ENCODE measurements at places on chromosomes 13 and 19.

DNA sequence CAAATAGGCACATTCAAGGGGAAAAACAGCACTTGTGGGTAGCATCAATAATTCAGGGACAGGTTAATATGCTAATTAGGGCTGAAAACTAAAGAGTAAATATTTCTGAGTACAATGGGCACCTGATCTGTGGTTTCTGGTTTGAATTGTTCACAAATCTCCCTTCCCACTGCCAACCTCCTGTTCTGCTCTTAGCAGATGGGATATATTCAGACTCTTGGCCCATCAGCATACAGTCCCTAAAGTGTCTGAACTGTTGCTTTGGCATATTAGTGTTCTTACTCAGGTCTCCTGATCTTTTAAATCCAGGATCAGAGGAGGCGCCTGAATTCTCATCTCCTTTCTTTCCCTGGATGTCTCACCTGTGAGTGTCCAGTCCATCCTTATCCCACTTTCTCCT, 8.2 kb upstream of the LRCH1 start:
- DNase-seq: no peak

DNA sequence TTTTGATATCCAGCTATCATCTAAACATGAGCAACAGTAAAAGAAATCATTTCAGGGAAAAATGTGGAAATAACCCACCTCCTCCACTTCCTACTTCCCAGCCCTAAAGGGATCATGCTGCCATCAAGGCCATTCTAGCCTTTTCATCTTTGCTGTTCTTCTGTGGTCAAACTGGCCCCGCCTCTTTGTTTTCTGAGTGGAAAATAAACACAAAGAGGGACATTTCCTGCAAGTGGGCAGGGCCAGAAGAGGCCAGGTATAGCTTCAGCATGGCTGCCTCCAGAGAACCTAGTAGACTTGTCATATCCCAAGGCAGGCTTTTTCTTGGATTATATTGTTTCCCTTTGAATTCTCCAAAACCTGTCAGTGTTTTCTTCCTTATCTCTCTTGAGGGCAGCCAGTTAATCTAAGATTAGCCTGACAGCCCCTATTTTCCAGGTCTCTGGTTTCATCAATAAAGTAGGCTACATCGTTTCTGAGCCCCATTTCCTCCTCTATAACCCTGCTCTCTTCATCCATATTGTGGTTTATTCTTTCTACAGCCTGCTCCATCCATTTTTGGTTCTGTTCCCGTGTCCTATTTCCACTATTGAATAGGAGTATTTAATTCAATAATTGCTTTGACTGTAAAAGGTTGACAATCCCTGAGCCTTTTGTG, 117.6 kb downstream of the GPC6 start:
- DNase-seq: no peak

DNA sequence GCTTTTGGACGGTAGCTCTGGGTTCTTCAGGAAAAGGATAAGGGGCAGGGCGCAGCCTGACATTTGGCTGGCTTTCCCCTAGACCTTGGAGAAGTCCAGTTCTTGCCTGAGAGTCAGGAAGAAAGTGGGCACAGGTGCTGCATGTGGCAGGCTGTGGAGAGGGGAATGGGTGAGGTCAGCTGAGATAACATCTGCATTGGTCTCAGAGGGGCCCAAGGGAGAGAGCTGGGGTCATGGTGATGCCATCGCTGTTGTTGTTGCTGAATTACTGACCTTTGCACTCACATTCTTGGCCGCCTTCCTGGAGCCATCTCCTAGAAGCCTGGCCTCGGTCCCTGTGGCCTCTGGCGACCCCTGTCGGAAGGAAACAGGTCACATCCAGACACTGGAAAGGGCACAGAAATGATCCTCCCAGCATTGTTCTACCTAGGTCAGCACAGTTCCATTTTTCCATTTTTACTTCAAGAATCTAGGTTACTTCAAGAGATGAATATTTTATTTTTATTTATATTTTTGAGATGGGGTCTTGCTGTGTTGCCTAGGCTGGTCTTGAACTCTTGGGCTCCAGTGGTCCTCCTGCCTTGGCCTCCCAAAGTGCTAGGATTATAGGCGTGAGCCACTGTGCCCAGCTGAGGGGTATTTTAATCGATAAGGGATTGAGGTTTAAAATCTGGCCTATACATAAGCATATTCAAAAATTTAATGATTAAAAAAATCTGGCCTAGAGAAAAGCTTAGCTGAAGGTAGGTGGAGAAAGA, 6.5 kb upstream of the LIPE start:
- DNase-seq: peak; percentile 43

- DNase-seq: no peak
These were observed 142.7 kb upstream of the TUBA3C start for GRCh38 chr13:19324325-19324724.

- DNase-seq: no peak
These were observed 110.5 kb downstream of the ENOX1 start for GRCh38 chr13:43676320-43676719.

GRCh38 chr13:85654227-85654626, 145.0 kb downstream of the SLITRK6 start:
- DNase-seq: no peak

GRCh38 chr13:90405301-90405700, 942.2 kb upstream of the MIR17HG start:
- no peak for DNase-seq

DNA sequence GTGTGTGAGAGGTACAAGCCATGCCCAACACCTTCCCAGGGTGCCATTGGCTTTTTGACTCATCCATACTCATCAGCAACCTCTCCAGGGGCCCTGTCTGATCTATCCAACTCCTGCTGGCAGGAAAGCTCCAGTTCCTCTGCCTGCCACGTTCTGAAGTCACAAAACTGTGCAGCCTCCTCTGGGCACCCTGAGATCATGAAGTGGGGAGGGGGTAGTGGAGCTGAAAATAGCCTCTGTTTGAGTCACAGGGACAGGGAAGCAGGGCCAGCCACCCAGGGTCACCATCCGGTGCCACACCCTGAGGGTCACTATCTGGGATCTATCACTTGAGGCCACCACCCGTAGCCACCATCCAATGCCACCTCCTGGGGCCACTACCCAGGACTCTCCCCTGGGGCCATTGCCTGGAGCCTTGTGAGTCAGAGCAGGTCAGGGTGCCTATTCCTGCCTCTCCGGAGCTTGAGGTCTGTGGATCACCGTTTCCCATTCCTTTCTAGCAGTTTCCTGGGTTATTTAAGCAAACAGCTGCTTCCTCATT, 172.1 kb downstream of the NUFIP1 start:
- DNase-seq: peak; percentile 80

- DNase-seq: no peak
These were observed 87.9 kb downstream of the KLF5 start for GRCh38 chr13:73146707-73147106.

- no peak for DNase-seq
These were observed 30.8 kb upstream of the TFDP1 start for GRCh38 chr13:113553511-113554332.

GRCh38 chr19:9075064-9075949, 11.6 kb upstream of the OR1M1 start:
- peak; percentile 99 for DNase-seq

GRCh38 chr13:51834581-51835171, 10.3 kb downstream of the TMEM272 start:
- DNase-seq: no peak

- no peak for DNase-seq
These were observed 16.7 kb downstream of the ZIC2 start for GRCh38 chr13:99998261-99998660.

DNA sequence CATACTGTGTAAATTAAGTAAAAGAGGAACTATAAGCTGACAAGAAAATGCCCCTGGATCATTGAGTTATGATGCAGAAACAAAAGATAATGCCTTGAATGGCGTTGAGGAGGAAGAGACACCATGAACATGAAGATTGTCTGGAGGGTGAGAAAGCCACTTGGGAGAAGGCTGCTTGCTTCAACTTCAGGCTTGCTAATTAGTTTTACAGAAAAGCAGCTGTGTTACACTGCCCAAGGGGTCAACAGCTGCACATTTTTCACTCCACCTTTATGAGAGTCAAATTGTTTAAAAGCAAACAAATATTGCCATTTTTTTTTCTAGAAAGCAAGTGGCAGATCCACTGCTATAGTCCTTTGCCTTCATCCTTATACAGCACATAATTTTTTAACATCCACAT, 35.5 kb upstream of the KLF12 start:
- no peak for DNase-seq

GRCh38 chr19:35977446-35978222, 17.4 kb upstream of the SDHAF1 start:
- no peak for DNase-seq

DNA sequence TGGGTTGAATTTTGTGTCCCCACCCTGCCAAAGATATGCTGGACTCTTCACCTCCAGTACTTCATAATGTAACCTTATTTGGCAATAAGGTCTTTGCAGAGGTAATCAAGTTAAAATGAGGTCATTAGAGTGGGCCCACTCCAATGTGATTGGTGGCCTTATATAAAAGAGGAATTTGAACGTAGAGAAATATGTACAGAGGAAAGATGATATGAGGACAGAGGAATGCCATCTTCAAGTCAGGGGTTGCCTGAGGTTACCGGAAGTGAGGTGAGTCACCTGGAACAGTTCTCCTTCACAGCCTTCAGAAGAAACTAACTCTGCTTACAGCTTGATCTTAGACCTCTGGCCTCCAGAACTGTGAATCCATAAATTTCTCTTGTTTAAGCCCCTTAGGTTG, 69.9 kb downstream of the GPC5 start:
- peak; percentile 55 for DNase-seq

GRCh38 chr13:75585153-75585552, 35.6 kb downstream of the UCHL3 start:
- no peak for DNase-seq

DNA sequence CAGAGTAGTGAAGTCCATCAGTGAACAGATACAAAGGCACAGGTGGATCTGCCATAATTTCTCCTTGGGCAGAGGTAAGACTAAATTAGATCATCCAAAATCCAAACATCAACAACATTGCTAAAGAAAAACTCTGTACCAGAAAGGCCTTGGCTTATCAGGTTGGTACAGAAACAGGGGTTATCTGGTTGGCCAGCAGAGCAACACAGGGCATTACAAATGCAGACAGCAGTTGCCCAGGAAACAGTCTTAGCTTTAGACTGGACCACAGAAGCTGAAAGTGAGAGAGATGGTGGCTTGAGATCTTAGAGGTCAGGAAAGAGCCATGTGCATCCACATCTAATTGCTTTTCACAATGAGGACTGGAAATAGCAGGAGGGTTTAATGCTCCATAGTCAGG, 26.6 kb upstream of the DGKH start:
- no peak for DNase-seq

DNA sequence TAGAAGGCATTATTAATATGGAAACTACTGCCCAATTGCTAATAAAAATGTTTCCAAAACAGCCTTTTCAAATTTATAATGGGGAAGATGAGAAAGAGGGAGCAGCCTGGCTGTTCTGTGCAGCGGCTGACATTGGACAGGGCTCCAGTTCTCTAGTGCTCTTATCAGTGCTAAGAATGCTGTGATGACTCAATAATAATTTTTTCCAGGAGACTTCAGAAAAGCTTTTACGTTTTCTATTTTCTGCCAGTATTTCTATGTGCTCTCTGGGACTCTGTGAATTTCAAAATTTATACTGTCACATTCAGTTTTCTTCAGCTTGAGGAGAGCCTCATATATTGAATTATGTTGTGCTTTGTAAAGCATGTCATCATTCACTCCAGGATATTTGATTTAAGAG, 209.6 kb downstream of the VWA8 start:
- no peak for DNase-seq

DNA sequence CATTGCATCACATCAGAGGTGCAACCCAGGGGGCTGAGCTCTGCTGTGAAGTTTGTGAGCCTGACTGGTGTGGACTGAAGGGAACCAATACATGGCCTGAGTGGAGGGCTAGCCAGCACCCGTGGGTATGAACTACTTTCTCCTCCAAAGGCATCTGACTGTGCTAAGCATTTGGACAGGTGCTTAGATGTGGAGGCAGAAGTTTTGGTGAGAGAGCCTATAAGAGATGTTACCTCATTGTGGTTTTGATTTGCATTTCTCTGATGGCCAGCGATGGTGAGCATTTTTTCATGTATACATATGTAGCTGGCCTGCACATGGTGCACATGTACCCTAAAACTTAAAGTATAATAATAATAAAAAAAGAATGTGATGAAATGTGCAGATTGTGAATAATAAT, 46.9 kb downstream of the TEX29 start:
- no peak for DNase-seq

DNA sequence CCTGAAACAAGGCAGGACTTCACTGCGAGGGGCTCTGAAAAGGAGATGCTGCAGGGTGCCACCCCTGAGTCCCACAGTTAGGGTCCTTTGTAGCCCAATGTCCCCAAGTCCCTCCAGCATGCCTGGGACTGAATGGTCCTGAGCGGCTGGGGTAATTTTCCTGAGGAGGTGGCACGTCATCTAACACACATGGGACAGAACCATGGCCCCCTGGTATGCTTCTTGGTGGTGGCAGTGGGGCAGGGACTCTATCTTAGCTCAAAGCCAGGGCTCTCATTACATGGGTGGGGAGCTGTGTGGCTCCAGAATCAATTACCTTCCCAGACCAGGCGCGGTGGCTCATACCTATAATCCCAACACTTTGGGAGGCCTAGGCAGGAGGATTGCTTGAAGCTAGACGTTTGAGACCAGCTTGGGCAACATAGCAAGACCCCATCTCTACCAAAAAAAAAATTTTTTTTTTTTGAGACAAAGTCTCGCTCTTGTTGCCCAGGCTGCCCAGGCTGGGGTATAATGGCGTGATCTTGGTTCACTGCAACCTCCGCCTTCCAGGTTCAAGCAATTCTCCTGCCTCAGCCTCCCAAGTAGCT, 7.9 kb upstream of the SLC7A9 start:
- DNase-seq: no peak

GRCh38 chr19:45403272-45403671, 1.6 kb downstream of the PPP1R13L start:
- DNase-seq: no peak

DNA sequence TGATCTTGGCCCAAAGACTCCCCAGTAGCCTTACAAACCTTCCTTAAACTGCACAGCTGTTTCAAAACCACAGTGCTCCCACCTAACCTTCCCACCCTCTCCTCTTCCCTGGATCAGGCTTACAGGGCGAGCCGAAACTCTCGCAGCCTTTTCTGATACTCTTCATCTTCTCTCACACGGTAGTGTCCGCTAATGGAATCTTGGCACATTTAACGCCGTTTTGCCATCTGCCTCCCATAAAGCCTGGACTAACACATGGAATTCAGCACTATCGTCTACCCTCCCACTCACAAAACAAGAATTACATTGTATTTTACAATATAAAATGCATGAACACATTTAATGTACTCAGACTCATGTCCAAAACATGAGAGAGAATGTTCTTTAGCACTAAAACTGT, 135.9 kb downstream of the RAP2A start:
- DNase-seq: no peak

Data from RCC 7860 (cell line).